Activated B cell treated with CpG ODN at 0.5 μM for 24 hours (primary cell): ENCODE measurements at places on chromosomes 6 and 20. TPM values are rescaled to one million over a fixed set of nuclear protein-coding genes. Genes with fewer than 3 reads are reported as not detected.
A peak's percentile ranks its signal among the peaks of the same experiment; 100 is the strongest.

The GGTLC1 gene
- not detected in 2 replicates for total RNA-seq

The AVP gene
- total RNA-seq: not detected in 2 replicates

The ENPP1 gene
- total RNA-seq: 0.27 and 1.3 TPM in 2 replicates

The ARMH2 gene
- total RNA-seq: 2.1 and 2.3 TPM in 2 replicates

The MEP1A gene
- total RNA-seq: not detected in 2 replicates

DNA sequence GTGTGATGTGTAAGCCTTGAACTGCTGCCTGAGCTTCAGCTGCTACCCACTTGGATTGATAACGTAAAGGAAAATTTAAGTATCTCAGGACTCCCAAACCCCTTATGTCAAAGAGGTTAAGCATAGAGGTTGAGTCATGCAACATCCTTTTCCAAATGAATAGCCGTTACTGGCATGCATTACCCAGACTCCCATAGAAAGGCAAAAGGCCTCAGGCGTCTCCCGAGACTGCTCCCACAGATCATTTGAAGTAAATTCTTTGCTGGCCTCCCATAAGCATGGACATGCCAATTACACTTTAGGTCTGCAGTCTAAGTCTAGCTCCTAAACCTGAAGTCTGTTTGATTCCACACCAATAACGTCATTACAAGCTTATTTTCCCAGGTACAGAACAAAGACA, 14.7 kb downstream of the IPCEF1 start:
- DNase-seq: no peak
- no peak overlapping the region for H3K4me3 ChIP-seq
- no peaks in the 10 kb centered on the region for H3K36me3 ChIP-seq

DNA sequence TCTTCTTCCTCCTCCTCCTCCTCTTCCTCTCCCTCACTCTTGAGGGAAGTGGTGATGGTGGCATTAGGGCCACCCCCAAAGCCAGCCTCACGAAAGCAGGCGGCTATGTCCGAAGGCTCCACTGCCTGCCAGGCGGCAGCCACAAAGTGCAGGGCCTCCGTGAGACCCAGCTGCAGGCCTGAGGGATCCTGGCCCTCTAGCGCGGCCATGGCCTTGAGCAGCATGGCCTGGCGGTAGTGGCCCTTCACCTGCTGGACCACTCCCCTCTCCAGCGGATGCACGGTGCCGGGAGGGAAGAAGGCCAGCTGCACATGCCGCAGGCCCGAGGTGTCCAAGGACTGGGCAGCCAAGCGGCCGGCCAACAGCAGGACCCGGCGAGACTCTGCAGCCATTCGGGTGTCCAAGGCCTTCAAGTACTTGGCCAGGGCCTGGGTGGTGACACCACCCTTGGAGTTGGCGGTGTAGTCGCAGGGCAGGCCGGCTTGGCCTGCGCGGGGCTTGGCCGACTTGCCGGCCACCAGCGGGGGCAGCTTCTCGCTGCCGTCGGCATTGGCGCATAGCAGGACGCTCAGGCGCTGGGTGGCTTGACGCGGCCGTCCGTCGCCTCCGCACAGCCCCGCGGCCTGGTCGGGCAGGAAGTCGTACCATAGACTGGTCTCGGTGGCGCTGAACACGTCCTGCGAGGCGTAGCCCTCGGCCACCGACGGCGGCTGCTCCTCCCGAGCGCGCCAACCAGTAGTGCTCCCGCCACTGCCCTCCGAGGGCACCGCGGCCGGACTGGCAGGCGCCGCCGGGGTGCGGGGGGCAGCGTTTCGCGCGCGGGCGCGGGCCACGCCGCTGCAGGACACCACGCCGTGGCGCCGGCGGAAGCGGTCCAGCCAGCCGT, 1.1 kb downstream of the CENPB start:
- no peak overlapping the region for H3K4me3 ChIP-seq
- peaks cover 37% of the 10 kb centered on the region for H3K4me1 ChIP-seq
- no peaks in the 10 kb centered on the region for H3K27me3 ChIP-seq
- no peak overlapping the region for H3K27ac ChIP-seq

DNA sequence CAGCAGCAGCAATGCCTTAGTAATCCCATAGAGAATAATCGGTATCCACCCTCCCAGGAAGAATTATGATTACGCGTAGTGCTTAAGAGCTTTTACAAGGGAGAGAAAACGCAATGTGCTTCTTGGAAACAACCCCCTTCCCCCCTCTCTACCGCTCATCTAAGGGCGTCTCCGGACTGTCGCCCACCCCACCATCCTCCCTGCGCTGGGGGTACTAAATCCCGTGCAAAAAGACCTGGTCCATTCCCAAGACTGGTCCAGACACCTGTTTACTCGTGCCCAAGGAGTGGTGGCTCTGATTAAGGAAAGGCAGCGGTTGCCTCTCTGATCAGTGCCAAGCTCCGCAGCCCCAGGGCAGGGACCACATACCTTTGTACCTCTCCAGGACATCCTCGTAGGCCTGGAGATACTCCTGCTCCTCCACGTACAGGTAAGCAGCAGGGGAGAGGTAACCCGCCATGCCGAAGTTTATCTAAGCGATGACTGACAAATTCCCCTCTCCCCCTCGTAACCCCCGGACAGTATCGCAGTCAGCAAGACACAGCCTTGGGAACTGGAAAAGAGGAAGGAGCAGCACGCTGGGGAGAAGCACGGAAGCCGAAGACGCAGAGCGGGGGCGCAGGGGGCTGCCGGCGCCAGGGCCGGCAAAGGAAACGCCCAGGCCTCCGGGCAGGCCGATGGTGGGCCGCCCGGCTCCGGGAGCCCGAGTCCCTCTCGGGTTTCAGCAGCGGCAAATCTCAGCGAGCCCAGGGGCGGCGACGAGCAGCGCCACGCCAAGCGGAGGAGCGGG, 112.0 kb upstream of the BEND6 start:
- peaks cover 7% of the 10 kb centered on the region for H3K4me1 ChIP-seq
- H3K27ac ChIP-seq: no peak overlapping the region
- peaks cover 41% of the 10 kb centered on the region for H3K27me3 ChIP-seq
- H3K36me3 ChIP-seq: no peaks in the 10 kb centered on the region
- DNase-seq: no peak

- H3K27ac ChIP-seq: peak overlapping the region; percentile 61
- H3K4me3 ChIP-seq: no peak overlapping the region
- no peaks in the 10 kb centered on the region for H3K27me3 ChIP-seq
- DNase-seq: no peak
Measured at GRCh38 chr20:50892394-50892793, 38.8 kb downstream of the ADNP start.

- H3K4me1 ChIP-seq: peaks cover 8% of the 10 kb centered on the region
- H3K27ac ChIP-seq: no peak overlapping the region
- H3K4me3 ChIP-seq: no peak overlapping the region
- no peaks in the 10 kb centered on the region for H3K36me3 ChIP-seq
Measured at GRCh38 chr6:149951096-149951495, 9.3 kb downstream of the ULBP2 start.

GRCh38 chr20:59421089-59421488, 120.7 kb downstream of the EDN3 start:
- H3K36me3 ChIP-seq: no peaks in the 10 kb centered on the region
- H3K4me3 ChIP-seq: no peak overlapping the region
- peaks cover 12% of the 10 kb centered on the region for H3K27me3 ChIP-seq
- H3K27ac ChIP-seq: no peak overlapping the region
- no peaks in the 10 kb centered on the region for H3K4me1 ChIP-seq
- DNase-seq: no peak

- H3K4me1 ChIP-seq: no peaks in the 10 kb centered on the region
- no peaks in the 10 kb centered on the region for H3K27me3 ChIP-seq
- no peak overlapping the region for H3K4me3 ChIP-seq
- H3K36me3 ChIP-seq: no peaks in the 10 kb centered on the region
Measured at GRCh38 chr6:81172056-81172740, 580.3 kb downstream of the TENT5A start.

DNA sequence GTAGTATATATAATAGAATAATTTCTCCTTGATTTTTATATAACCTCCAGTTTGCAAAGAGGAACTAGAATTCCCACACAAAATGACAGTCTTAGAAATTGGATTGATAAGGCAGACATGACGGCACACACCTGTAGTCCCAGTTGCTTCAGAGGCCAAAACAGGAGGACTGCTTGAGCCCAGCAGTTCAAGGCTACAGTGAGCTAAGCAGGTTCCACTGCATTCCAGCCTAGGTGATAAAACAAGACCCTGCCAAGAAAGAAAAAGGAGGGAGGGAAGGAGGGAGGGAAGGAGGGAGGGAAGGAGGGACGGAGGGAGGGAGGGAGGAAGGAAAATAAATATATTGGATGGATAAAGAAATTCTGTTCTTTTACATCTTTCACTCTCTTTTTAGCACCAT, 77.6 kb upstream of the SASH1 start:
- H3K4me1 ChIP-seq: no peaks in the 10 kb centered on the region
- no peak for DNase-seq

GRCh38 chr6:34934516-34934915, 45.5 kb downstream of the ANKS1A start:
- H3K36me3 ChIP-seq: no peaks in the 10 kb centered on the region
- no peak for DNase-seq
- no peak overlapping the region for H3K27ac ChIP-seq

GRCh38 chr20:32964575-32964974, 39.7 kb downstream of the SUN5 start:
- no peaks in the 10 kb centered on the region for H3K36me3 ChIP-seq
- no peak for DNase-seq
- H3K27me3 ChIP-seq: no peaks in the 10 kb centered on the region
- peaks cover 22% of the 10 kb centered on the region for H3K4me1 ChIP-seq

GRCh38 chr6:144159223-144159622, 8.9 kb downstream of the STX11 start:
- no peaks in the 10 kb centered on the region for H3K27me3 ChIP-seq
- H3K4me3 ChIP-seq: no peak overlapping the region
- DNase-seq: no peak

GRCh38 chr6:143060806-143061596, at the start of gene AIG1:
AIG1 (plus strand) TSS chr6:143060889; CDS start chr6:143060926, 37 bp downstream.
- H3K27ac ChIP-seq: peak within 1 kb of the TSS; percentile 86
- H3K4me1 ChIP-seq: peaks cover 20% of the 10 kb centered on the region
- H3K4me3 ChIP-seq: peak within 1 kb of the TSS; percentile 93
- DNase-seq: no peak
- H3K27me3 ChIP-seq: no peaks in the 10 kb centered on the region

- H3K36me3 ChIP-seq: no peaks in the 10 kb centered on the region
- no peaks in the 10 kb centered on the region for H3K4me1 ChIP-seq
- no peak overlapping the region for H3K4me3 ChIP-seq
- no peaks in the 10 kb centered on the region for H3K27me3 ChIP-seq
- H3K27ac ChIP-seq: no peak overlapping the region
Measured at GRCh38 chr6:11066505-11067347, 22.6 kb upstream of the ELOVL2 start.

DNA sequence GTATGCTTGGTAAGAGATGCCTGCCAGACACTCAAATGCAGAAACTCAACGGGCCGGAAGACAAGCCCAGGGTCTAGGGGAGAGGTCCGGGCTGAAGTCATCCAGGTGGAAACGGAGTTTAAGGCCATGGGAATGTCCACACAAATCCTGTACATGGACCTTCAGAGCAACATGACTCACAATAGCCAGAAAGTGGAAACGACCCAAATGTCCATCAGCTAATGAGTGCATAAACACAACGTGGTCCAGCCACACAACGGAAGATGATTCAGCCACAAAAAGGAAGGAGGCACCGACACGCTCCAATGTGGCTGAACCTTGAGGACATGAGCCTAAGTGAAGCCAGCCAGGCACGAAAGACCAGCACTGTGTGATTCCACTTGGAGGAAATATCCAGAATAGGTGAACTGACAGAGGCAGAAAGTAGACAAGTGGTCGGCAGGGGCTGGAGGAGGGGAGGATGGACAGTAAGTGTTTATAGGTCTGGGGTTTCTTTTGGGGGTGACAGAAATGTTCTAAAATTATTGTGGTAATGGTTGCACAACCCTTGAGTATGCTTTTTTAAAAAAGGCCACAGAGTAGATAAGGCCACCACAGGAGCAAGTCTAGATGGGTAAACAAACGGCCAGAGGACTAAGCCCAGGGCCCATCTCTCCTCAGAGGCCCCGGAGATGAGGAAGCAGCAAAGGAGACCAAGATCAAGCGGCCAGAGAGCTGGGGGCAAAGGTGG, 105.6 kb downstream of the PREX1 start:
- DNase-seq: no peak
- H3K4me3 ChIP-seq: peak overlapping the region; percentile 47
- peaks cover 76% of the 10 kb centered on the region for H3K4me1 ChIP-seq
- peak overlapping the region; percentile 84 for H3K27ac ChIP-seq

GRCh38 chr6:124283486-124283885, 479.8 kb downstream of the NKAIN2 start:
- no peak overlapping the region for H3K27ac ChIP-seq
- H3K27me3 ChIP-seq: no peaks in the 10 kb centered on the region
- H3K4me1 ChIP-seq: no peaks in the 10 kb centered on the region
- no peak for DNase-seq
- no peak overlapping the region for H3K4me3 ChIP-seq
